ENCODE measurements at places on chromosomes 1 and 21. TPM values are rescaled to one million over a fixed set of nuclear protein-coding genes. Genes with fewer than 3 reads are reported as not detected.
A peak's percentile ranks its signal among the peaks of the same experiment; 100 is the strongest.

GRCh38 chr21:33035147-33035546, 9.4 kb downstream of the OLIG2 start:
- no peak for DNase-seq

- DNase-seq: no peak
Measured at GRCh38 chr1:152621993-152622392, 910 bp downstream of the LCE3A start.

GRCh38 chr1:207825719-207826556, 74.1 kb downstream of the CD46 start:
- no peak for DNase-seq

DNA sequence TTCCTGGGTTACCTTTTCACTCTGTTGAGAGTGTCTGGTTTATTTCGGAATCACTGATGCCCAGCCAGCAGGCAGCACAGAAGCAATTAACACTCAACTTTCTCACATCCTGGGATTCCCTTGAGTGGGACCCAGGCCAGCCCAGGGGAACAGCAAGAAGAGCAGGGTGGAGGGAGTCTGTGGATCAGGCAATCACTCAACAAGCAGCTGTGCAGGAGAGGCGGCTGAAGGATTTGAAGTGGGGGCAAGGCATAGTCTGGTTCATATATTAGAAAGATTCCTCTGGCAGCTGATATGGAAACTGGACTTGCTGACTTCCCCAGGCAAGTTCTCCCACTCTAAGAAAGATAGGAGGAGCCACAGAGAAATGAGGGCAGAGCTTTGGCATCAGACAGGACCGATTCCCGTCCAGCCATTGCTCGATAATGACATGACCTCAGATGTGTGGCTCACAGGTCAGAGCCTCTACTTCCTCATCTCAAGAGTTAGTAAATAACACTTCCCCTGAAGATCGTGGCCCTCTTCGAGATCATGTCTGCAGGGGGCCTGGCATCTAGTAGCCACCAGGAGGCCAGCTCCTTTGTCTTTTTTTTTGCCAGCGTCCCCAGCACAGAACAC, 12.4 kb downstream of the EPHA8 start:
- no peak for DNase-seq

NIPAL3 gene
- 350 TPM for total RNA-seq

UBQLN4 gene
- total RNA-seq: 27.0 TPM

- DNase-seq: no peak
Measured at GRCh38 chr1:96416111-96416595, 305.4 kb upstream of the PTBP2 start.

- DNase-seq: no peak
Measured at GRCh38 chr1:150109586-150109985, 40.1 kb upstream of the PLEKHO1 start.

GRCh38 chr1:212236664-212237220, 48.5 kb upstream of the PPP2R5A start:
- DNase-seq: no peak

SAMD13 gene
- total RNA-seq: 3.4 TPM

DNA sequence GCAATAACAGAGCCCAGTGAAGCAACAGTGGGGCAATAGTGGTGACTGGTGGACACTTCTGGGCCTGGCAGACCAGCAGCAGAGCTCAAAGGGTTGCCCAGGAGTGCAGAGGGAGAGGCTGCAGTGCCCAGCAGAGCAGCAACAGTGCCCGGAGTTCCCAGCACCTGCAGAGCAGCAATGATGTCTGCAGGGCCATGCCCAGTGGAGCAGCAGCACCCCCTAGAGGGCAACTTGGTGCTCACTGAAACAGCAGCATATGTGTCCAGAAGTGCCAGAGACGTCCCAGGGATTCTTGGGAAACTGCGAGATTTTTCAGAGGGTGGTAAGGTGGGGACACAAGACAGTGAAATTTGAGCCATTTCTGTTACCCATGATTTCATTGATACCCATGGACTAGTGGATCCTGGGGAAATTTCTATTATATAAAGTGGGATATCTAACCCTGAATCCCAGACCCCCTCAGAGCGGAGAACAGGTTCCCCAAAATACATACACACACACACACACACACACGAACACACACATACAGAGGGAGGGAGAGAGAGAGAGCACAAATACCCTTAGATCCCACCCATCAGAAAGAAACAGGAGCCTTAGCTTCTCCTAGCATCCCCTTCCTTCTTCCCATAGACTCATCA, 156.9 kb upstream of the GJB5 start:
- DNase-seq: peak; percentile 43

GRCh38 chr1:96782856-96783255, 61.3 kb downstream of the PTBP2 start:
- no peak for DNase-seq

GRCh38 chr21:44764319-44765230, 37.0 kb downstream of the UBE2G2 start:
- DNase-seq: no peak

DNA sequence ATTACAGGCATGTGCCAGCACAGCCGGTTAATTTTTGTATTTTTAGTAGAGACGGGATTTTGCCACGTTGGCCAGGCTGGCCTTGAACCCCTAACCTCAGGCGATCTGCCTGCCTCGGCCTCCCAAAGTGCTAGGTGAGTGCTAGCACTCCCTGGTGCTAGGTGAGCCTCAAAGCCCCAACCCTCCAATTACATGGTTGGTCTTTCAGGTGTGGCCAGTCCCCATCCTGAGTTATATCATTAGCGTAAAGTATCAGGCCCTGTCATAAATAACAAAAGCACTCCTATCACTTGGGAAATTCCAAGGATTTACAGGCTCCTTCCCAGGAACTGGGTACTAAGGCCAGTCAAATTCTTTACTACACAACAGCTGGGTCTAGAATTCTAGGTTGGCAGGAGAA, 138.0 kb downstream of the PIK3R3 start:
- no peak for DNase-seq

- no peak for DNase-seq
Measured at GRCh38 chr1:93735722-93736121, 54.1 kb upstream of the BCAR3 start.

GRCh38 chr21:22225299-22225698, 1227.1 kb downstream of the NCAM2 start:
- DNase-seq: no peak

RWDD3 gene
- total RNA-seq: 12.8 TPM

LINGO4 gene
- total RNA-seq: 0.59 TPM

DNA sequence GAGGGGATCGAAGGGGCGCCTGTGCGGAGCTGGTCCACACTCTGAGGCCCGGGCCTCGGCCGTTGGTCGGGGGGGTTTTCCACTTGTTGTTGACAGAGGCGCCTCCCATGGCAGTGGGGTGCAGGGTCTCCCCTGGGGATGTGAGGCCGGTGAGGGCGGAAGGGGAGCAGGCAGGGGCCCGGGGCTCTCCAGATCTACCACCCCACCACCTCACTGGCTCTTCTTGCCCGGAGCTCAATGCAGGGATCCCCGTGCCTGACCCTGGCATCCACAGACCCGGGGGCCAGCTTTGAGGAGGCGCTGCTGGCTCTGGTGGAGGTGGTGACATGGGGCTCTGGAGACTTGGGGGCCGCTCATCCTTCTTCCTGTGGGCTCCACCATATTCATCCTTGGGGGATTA, 7.1 kb upstream of the PEX10 start:
- no peak for DNase-seq

GRCh38 chr1:5993556-5994491, 1.6 kb upstream of the NPHP4 start:
- DNase-seq: no peak

IQGAP3 gene
- total RNA-seq: 1.5 TPM

DNA sequence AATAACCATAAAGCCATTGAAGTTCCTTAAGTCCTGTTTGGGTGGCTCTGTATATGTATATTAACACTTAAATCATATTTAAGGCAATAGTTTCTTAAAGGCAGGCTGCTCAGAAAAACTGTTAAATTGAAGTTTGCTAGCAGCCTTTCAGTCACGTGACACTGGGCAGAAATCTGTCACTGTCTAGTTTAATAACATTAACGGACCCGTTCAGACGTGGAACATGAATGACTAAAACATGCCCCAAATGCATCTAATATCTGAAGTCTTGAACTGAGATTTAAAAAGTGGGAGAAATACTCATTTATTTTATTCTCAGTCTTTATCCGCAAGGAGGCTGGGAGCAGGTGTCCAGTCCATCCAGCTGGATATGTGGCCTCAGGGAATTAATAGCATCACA, 3.3 kb upstream of the SPATA1 start:
- no peak for DNase-seq

- peak; percentile 36 for DNase-seq
Measured at GRCh38 chr1:219174460-219175211, 958 bp downstream of the LYPLAL1 start.

GRCh38 chr1:234296496-234296895, 76.8 kb upstream of the COA6 start:
- no peak for DNase-seq

SLC45A1 gene
- total RNA-seq: 5.2 TPM

DNA sequence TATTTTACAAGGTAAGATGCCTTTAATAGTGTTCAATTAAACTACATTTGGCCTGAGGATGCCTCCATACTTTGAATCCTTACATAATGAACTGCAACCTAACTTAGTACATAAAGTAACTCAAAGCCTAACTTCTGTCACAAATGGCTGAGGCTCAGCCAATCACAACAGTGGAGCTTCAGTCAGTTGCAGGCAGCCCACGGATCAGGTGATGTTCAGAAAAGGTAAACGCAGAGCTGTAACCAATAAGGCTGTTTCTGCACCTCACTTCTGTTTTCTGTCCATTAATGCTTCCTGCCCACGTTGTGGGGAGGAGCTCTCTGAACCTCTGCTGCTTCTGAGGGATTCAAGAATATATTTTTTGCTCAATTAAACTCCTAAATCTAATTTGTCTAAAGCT, 94.8 kb upstream of the KIAA0040 start:
- DNase-seq: no peak

GRCh38 chr1:150895618-150896017, 8.7 kb downstream of the CTXND2 start:
- DNase-seq: no peak

GRCh38 chr1:181458419-181458818, 24.9 kb upstream of the CACNA1E start:
- DNase-seq: no peak

TGFB2 gene
- 9.6 TPM for total RNA-seq

DNA sequence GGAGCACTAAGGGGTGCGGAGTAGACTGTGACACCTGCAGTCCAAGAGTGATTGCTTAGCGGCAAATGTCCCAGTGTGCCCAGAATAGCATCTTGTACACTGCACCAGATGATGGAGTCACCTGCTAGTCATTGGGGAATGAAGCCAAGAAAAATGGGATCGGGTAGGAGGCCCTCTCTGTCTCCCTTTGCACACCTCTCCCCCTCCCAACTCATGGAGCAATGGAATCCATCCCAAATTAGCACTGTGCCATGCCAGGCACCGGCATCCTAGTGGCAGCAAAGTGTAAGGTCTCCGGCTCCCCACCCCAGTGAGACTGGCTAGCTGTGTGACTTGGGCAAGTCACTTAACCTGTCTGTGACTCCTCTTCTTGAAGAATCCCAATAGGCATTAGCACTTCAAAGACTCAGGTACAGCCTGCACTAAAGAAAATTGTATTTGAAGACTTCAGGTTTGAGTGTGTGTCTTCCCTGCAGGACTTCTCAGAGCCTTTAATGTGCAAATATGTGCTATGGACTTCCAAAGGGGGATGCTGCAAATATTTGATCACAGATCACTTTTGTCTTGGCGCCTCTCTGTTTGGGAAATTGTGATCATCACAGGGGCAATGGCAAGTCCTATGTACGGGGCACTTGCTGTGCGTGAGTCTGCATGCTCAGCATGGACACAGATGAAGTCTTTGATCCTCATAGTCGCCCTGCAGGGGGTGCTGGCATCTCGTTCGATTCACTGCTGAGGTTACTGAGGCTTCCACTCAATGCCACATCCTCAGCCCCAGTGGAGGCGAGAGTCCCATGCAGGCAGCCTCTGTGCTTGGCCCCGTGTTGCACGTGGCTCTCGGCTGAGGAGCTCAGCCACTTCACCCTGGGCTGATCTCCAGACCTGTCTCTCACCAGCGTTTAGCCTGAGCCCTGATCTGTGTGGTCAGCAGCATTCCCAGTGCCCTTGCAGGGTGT, 272.9 kb upstream of the C1orf174 start:
- no peak for DNase-seq

DNA sequence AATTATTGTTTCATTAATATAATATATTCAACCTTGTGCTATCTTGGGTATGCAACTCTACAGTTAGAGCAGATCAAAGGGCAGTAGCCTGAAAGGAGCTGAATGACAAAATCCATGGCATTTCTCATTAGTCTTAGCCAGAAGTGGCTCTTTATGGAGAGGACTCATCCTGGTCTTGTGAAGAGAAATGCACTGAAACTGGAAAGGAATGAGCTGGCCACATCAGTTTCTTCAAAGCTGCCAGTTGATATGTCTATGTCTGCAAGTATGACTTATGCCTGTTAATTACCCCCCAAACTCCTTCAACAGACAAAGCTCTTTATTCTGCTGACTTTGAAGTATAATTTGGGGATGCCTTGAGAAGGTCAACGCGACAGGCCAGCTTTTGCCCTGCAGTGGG, 119.0 kb upstream of the UBE2U start:
- DNase-seq: no peak

GRCh38 chr1:54716299-54717047, 812 bp downstream of the TTC4 start:
- no peak for DNase-seq

GRCh38 chr1:23026568-23026967, 7.3 kb downstream of the KDM1A start:
- DNase-seq: no peak

PALMD gene
- total RNA-seq: 17.8 TPM

- no peak for DNase-seq
Measured at GRCh38 chr1:91749788-91750231, 136.1 kb downstream of the TGFBR3 start.

DNA sequence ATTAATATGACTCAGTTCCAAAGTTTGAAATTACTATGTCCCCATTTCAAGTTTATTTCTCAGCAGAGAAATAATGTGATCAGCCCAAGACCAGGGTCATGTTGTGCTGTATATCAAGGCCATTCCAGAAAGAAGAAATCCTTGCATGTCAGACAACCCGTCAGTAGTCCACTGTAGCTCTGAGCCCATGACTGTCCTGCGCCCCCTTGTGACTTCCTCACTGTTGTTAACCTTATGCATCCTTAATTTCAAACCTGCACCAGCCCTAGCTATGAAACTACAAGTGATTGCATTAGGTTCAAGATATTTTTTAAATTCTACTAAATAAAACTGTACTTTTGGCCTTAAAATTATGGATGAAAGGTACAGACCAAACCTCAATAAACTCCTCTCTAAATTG, 133.0 kb downstream of the LRRC7 start:
- no peak for DNase-seq

PTCH2 gene
- 0.32 TPM for total RNA-seq
